Activated CD8-positive, alpha-beta memory T cell treated with anti-CD3 and anti-CD28 coated beads for 1 hour (primary cell): ENCODE measurements at places on chromosomes 12 and 14.

GRCh38 chr14:54901380-54902142 lies 1.1 kb downstream of the GCH1 start:
- DNase-seq, result no peak

GRCh38 chr14:38994731-38995130 lies 108.3 kb downstream of the SEC23A start:
- DNase-seq, result no peak

DNA sequence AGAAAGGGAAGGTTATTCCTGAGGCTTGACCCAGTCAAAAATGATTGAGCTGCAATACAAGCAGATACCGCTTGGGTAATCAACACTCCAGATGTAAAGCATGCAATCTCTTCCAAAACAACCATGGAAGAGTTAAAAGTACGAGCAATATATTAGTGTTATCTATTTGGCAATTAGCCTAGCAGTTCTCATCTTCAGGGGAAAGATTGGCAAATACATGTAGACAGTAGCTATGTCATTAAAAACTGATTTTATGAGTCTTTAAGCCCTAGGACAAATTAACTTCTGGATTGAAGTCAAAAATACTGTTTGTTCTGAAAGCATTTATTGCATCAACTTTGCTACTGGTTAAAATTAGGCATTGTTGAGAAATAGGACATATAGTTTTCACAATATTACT lies 9.3 kb upstream of the GYS2 start:
- DNase-seq, result no peak

- no peak for DNase-seq
Measured at GRCh38 chr14:35406506-35407305, 2.2 kb upstream of the NFKBIA start.

DNA sequence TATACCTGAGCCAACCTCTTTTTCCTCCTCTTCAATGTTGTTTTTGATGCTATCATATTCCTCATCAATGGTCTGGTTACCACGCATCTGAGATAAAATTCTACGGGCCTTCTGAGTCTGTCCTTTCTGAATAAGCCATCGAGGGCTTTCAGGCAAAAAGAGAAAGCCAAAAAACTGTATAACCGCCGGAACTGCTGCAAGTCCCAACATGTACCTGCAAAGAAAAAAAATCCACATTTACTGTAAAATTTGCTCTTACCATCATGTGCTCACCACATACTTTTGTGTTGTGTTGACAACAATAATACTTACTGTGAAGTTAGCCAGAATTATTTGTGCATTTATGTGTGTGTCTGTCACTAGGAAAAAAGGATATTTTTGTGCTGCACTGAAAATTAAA lies 77.6 kb downstream of the SLC2A13 start:
- DNase-seq, result no peak

DNA sequence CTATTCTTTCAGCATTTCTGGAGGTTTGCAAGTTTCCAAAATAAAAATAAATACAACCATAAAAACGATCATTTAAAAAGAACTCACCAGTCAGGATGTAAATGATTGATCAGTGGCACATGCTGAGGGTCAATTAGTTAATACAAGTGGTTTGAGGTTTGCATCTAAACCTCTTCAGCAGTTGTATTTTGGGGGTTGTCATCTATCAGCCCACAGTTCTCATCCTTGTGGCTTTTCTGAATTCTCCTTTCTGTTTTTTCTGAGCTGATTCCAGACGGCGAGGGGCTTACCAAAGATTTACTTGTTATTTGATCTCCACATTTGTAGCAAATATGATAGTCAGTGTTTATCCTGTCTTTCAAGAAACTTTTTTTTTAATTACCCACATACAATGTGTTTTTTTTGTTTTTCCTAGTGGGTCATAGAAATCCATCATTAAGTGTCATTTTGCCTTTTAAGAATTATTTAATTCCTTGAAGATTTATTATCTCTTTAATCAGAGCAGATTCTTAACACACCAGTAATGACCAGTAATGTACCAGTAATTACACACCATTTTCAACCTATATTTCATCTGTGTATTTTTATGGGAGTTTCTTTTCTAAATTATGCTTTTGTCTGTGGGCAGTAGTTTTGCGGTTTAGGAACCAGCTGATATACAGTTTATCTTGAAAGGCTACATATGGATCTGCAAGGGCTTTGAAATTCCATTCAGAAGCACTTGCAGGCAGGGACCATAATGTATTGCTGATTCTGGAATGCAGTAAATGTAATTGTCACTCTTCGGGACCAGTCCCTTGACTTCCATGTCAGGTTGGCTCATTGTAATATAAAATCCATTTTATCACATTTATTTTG lies 56.3 kb upstream of the DAAM1 start:
- DNase-seq, result no peak

GRCh38 chr12:26443309-26443708 lies 247.9 kb downstream of the SSPN start:
- no peak for DNase-seq

- DNase-seq, result no peak
Measured at GRCh38 chr12:51823875-51824565, 24.5 kb downstream of the FIGNL2 start.

DNA sequence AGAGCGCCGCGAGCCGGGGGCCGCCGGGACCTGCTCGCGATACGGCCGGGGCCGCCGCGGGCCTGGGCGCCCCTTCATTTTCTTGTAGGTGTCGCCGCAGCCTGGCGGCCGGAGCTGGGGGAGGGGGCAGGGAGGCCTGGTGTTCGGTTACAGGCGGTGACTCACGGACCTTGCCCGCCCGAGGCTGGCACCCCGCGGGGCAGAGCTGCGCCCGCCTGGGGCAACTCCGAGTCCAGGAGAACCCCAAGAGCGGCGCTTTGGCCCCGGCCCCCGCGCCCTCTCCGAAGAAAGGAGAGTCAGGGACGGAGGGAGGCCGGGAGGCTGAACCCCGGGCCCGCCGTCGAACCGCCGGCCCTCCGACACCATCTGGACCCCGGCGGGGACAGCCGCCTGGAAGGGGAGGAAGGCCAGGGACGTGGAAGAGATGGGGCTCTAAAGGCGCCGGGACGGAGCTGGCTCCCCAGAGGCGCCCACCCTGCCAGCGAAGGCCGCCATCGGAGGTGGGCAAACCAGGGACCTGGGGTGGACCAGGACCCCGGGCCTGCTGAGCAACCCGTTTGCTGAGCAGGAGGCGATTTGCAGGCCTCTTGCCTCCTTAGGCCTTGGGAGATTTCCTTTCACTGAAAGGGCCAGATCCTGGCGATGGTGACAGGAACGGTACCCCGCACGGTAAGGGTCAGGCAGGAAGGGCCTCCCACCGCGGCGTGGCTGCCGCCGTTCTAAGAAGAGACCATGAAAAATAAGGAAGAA lies 843 bp upstream of the NUAK1 start:
- no peak for DNase-seq

DNA sequence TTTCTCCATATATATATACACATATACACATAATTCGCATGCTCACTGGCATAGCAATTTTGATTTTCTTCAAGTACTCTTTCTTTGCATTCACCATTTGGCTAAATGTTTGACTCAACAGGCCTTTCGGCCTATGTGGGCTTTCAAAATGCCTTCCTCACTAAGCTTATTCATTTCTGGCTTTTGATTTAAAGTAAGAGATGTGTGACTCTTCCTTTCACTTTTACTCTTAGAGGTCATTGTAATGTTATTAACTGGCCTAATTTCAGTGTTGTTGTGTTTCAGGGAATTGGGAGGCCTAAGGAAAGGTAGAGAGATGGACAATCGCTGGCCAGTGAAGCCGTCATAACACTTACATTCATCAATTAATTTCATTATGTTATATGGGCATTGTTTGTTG lies 14.5 kb upstream of the KLRD1 start:
- DNase-seq, result no peak

DNA sequence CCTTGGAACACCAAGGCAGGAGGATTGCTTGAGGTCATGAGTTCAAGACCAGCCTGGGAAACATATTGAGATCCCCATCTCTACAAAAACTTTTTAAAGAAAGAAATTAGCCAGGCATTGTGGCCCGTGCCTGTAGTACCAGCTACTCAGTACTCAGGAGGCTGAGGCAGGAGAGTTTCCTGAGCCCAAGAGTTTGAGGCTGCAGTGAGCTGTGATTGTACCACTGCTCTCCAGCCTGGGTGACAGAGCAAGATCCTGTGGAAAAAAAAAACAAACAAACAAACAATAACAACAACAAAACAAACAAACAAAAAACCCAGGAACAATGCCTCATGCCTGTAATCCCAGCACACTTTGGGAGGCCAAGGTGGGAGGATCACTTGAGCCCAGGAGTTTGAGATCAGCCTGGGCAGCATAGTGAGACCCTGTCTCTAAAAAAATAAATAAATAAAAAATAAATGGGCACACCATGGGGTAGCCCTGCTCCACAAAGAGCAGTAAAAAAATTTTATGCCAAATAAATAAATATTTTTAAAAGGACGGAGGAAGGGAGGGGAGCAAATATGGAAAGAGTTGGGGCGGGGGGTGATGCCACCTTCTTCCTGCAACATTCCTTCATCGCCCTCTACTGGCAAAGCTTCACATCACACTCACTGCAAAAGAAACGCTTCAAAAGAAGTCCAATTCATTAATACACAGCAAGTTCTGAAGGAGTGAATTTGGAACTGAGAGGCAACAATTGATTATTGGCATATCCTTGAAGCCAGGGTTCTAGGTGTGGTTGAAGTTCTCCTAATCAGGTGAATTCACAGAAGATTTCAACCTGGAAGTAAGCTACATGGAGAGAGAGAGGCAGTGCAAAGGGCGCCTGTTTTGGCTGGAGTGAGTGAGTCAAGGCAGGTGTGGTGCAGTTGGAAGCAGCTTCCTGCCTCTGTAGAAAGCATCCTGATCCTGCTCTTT lies 8.8 kb upstream of the GNPTAB start:
- peak; percentile 38 for DNase-seq

DNA sequence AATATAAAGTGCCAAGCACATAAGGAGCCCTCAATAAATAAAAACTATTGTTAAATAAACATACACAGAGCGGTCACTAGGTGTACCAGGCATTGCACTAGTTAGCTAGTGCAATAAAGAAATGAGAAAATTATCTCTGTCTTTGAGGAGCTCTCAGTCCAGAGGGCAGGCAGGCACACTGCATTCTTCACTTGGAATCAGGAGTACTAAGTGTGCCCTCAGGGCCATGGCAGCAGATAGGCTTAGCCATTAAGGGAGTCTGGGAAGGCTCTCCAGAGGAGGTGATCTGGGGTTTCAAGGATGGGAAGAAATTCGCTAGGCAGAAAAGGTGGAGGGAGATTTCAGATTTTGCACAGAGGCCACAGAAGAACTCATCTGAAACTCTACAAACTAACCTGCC lies 9.1 kb downstream of the ABCD4 start:
- no peak for DNase-seq

DNA sequence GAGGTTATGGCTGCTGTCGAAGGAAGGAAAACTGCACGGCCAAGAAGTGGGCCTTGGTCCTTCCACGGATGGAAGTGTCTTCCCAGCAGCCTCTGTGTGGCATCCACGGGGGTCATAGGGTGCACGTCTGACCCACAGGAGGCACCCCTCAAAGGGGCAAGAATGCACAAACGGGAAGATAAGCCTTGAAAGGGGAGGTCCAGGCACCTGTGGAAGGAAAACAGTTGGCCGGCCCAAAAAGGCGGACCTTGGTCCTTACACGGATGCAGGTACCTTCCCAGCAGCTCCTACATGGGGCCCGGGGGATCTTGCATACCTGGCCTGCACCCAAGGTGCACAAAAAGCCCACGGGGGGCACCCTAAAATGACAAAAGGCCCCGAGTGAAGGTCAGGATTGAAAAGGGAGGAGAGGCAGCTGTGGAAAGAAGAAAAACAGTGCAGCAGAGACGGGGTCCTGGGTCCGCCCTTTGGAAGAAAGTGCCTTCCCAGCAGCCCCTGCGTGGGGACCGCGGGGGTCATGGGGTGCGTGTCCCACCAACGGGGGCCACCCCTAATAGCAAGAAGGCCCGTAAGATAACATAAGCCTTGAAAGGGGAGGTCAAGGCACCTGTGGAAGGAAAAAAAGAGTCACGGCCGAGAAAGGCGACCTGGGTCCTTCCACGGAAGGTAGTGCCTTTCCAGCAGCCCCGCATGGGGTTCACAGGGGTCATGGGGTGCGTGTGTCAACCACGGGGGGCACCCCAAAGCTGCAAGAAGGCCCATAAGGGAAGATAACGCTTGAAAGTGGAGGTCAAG lies 276.1 kb downstream of the ALG10 start:
- no peak for DNase-seq

DNA sequence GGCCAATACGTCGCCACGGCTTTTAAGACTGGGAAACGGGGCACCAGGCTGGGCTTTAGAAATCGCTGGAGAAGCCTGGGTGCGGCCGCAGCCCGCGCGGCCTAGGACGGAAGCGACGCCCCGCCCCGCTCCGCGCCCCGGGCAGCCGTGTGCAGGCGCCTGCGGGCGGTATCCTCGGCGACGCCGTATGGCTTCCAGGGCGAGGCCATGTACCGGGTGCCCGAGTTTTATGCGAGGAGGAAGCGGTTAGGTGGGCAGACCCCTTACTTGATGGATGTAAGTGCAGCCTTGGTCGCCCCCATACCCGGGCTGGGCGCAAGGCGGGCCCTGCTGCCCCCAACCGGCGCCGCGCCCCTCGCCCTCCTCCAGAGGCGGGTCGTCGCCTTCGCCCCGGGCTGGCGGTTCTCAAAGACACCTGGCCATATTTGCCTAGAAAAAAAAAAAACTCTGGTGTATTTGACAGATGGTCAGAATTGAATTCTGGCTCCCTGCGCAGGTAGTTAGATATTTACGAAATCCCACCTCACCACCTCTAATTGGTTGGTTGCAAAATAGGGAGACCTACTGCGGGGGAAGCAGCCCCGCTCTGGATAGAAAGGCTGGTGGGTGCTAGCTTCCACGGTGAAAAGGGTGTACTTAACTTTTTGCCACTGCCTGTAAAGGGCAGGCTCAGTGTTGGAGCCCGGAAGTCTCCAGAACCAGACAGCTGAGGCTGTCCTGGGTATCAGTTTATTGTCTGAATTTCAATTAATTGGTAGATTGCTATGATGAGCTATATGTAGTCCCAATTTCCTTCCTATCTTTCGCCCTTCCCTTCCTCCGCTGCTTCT lies at the start of gene PPP1R36:
Gene PPP1R36, plus strand, starts transcription at position 171 of the 830 bp plus-strand sequence. Its CDS starts 37 bp downstream, at position 208.
- DNase-seq, result no peak

GRCh38 chr12:115437061-115437567 lies 753.1 kb upstream of the TBX3 start:
- DNase-seq, result no peak

GRCh38 chr14:55706893-55707292 lies 126.9 kb downstream of the KTN1 start:
- no peak for DNase-seq

DNA sequence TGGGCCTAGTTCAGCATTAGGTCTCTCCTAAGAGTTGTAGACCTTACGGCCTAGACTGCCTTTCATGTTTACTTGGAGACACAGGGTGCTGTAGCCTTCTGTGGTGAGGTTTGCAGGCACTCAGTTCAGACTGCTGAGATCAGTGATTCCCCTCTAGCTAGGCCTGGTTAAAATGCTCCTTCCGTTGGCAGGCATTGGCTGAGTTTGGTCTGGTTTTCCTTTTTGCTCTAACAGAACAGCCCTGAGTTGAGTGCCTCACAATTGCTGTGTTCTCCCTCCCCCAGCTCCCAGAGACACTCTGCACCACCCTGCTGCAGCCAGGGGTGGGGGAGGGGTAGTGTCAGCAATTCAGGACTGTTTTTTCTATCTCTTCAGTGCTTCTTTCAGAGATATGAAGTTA lies 178.9 kb upstream of the DYRK2 start:
- no peak for DNase-seq
